ENCODE measurements at places on chromosomes 1 and 21. TPM values are rescaled to one million over a fixed set of nuclear protein-coding genes. Genes with fewer than 3 reads are reported as not detected.

Gene SHCBP1L
- 0.35 TPM for total RNA-seq

DNA sequence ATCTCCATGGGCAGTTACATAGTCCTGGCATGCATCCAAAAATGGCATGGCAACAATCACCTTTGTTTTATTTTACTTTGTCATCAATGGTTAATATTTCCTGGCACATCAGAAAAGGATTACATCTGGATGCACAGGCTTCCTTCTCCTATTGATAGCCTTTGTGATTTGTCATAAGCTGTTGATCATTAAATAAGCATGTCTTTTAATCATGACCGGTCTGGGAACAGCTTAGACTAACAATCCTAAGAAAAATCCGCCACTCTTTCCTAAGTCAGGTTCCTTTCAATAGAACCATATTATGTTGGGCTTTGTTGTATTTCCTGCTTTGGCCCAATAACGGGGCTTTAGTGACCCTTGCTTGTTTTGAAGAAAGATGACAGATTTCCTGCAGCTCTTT lies 330.6 kb downstream of the DUSP10 start:
- DNase-seq, result no peak

- DNase-seq, result peak; percentile 23
Measured at GRCh38 chr1:65524931-65525265, 104.4 kb downstream of the LEPR start.

- DNase-seq, result no peak
Measured at GRCh38 chr1:58921342-58921741, 137.5 kb upstream of the JUN start.

DNA sequence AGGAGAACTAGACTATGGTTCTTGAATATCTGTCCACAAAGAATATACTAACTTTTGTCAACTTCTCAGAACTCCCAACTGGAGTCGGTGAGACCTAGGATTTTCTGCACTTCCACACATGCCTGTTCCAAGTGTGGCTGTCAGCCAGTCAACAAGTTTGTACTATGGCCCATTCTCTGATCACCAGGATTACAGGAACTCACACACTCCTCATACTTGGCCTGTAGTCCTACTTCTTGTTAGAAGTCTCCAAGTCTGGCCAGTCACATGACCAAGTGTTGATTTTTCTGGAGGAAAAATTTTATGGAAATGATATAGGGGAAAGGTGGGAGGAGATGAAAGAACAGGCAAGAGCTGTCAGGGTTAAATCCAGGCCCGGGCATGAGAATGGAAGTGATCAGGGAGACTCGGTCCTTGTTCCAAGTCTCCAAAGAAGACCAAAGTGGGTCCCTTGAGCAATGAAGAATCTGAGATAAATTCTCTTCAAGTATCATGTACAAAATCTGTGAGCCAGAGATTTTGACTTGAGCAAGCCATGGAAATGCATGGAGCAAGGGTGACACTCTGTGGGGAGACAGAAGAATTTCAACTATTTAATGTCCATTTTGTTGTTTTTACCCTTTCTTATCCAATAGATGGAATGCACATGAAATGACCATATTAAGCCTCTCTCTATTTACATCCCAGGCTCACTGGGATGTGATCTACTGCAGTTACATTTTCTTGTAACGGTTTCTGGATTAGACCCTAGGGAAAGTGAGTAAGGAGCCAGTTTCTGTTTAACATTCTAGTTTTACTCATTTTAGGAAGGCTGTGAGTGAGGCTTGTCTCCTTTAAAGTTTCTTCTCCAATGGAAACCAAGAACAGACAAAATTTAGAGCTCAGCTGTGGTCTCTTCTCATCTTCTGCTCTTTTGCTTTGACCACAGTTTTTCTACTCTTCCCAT lies 320.9 kb downstream of the ASTN1 start:
- DNase-seq, result peak; percentile 89

DNA sequence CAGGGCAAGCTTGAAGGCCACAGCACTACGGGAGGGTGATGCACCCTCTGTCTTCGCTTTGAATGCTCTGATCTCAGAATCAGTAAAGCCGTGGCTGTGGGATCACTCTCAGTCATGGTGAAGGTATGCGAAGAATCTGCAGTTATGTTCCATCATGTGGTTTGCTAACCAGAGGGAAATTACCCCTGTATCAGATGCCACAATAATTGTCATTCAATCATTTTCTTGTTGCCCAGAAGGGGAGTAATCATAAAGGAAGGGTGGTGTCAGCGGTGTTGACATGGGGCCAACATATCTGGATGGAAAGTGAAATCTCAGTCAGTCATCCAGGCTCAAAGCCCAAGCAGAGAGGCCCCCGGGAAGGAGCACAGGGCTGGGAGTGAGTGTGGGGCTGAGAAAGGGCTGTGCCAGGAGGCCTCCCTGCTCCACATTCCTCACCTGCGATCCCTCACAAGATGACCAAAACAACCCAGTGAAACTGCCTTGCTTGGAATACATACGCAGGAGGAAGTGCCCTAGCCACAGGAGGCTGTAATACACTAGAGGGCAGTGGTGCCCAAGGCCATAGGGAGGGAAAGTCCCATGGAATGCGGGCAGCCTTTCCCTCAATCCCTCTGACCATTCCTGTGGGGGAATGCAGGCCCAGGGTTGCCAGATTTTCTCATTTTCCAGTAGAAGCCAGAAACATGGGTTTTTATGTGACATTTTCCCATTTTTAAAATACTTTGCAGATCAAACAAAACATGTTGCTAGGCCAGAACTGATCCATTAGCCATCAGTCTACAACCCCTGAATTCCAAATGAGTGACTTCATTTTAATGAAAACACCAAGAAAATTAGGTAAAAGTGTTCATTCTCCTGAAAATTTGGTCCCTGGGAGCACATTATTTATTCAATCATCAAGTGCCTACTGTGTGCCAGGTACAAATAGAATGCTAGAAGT lies 95.7 kb upstream of the VANGL1 start:
- DNase-seq, result peak; percentile 80

DNA sequence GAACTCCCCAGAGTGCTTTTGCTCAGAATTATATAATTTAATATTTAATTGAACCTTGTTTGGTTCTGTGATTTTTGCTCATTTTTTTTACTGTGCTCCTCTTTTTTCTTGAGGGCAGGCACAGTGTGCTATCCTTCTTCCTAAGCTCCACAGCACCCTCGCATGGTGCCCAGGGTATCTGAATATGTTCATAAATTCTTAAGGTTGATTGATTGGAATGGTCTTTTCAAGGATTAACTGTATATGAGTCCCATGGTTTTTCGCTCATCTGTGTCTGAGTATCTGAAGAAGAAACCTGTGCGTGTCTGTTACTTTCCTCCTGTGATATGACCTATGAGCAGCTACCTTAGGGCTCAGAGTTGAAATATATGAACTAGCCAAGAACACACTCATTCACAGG lies 393.7 kb downstream of the HLX start:
- DNase-seq, result peak; percentile 30
